NCI-H524 treated with DMSO at 0.1 percent for 48 hours (cell line): ENCODE measurements at places on chromosomes 6 and 20.

- no peak for DNase-seq
Observed at GRCh38 chr6:43052842-43053544, 658 bp downstream of the CUL7 start.

DNA sequence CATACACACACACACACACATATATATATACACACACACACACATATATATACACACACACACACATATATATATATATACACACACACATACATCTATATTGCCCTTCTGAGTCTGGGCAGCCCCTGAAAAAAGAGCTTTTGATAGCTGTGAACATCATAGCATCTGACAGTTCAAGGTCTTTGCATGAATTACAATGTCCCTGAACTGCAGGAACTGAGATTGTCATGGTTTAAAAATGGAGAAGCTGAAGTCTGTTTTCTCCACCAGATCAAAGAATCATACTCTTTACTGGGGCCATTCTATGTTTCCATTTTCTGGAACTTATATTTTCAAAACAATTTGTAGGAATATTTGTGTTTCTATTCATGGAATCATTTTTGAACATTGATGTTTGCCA, 189.8 kb downstream of the ZDHHC14 start:
- DNase-seq = no peak

DNA sequence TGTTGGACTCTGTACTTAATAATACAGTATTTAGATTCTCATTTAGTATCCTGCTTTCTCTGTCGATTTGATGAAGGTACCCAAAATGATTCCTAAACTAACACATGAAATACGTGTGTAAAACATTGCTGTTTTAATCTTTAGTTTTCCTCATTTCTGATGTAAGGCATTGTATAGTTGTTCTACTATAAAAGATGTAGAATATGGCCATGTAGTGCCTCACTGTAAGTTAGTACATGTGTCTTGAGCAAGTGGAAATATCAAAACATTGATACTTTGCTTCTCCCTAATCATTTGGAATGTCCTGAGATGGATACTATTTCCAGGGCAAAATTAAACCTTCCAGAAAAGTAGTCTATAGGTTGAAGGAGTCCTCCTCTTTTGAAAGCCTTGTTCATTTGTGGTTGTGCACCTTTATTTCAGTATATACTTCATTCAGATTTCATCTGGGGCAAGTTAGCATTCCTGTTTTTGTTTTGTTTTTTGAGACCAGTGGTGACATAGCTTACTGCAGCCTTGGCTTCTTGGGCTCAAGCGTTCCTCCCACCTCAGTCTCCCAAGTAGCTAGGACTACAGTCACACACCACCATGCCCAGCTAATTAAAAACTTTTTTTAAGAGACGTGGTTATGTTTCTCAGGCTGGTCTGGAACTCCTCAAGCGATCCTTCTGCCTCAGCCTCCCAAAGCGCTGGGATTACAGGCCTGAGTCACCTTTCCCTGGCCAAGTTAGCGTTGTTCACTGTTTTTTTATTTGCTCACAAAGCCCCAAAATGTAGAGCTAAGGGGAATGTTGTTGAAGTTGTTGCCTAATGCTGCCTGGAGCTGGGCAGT, 11.6 kb downstream of the SRSF3 start:
- no peak for DNase-seq

- DNase-seq = no peak
Observed at GRCh38 chr6:14147891-14148290, 30.3 kb downstream of the CD83 start.

DNA sequence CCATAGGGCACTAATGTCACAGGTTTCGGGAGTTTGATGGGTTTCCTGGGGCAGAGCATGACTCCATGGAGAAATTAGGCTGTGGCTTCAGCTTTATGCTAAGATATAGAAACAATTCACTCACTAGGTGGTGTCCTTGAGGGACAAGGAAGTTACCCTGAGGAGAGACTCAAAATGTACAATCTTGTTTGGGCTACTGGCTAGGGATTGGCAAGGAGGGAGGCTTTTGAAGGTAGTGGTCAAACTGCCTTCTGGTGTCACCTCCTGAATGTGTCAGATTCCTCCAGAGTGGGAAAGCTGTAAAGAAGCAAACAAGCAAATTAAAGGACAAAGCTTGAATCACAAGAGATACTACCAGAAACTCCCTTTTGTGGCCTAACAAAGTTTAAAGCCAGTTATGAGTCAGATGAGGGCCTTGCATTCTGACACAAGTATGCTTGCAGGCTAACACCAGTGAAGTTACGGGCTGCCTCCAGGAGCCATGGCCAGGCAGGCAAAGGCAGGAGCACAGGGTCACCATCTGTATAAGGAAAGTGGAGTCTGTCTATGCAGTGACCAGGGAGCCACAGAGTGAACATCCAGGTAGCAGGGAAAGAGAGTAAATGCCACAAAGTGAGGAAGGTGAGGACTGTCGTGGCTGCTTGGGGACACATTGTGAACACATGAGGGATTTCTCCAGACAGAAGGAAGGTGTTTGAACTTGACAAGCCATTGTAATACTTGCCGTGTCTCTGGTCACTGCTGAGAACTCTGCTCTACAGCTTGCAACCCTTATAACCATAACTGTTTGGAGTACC, 107.7 kb upstream of the DTNBP1 start:
- no peak for DNase-seq

DNA sequence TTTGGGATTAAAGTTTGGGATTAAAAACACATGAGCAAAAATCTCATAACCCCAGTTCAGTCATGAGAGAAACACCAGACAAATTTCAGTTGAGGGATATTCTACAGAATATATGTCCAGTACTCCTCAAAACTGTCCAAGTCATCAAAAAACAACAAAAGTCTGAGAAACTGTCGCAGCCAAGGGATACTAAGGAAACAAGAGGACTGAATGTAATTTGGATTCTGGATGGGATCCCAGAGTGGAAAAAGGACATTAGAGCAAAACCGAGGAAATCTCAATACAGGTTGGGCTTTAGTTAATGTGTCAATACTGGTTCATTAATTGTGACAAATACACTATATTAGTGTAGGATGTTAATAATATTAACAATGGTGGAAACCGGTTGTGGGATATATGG, 219.3 kb downstream of the BCKDHB start:
- no peak for DNase-seq
